Mucosa of gallbladder (tissue), 1 donor: ENCODE measurements at places on chromosomes 1 and 21.

DNA sequence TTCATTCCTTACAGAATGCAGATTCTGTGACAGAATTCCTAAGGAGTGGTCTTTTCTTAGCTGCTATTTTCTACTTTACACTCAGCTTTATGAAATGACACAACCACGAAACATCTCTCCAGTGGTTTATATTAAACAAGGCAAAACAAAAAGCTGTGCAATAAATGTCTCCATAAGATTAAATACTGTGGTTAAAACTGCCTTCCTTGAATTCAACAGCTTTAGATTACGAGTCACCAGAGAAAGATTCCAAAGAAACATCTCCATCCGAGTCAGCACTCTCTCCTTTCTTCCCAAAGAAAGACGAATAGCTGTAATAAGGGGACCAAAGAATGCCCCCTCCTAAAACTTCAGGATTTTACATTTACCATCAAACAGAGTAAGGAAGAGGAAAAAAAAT lies 4.6 kb upstream of the C1orf87 start:
- no peak for DNase-seq

- DNase-seq, result no peak
Measured at GRCh38 chr21:31273278-31273677, 70.8 kb downstream of the TIAM1 start.

- DNase-seq, result no peak
Measured at GRCh38 chr1:152630596-152630995, 7.7 kb upstream of the LCE3A start.

DNA sequence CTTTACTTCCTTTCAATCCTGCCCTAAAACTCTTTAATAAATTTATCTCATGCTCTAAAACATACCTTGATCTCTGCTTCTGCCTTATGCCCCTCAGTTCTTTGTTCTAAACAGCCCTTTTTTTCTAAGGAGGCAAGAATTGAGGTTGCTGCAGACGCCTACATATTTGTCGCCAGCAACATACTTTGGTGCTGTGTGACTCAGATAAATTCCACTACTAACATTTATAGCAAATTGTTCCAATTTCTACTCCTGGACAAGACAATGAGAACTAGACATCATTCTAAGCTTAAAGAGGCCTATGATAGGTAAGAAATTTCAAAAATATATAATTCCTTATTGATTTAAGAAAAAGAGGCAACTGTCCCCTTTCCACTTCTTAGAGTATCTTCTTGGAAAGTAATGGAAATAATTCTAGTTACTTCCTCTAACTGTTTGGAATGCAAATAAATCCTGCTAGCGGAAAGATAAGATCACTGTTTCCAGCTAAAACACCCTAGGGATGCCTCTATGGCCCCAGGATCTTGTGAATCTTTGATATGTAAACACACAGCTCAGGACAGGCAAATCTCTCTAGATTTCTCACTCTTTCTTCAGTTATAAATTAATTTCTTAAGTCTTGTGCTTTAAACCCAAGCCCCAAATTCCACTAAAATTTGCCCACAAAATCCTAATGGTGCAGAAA lies 869.1 kb downstream of the KCNT2 start:
- no peak for DNase-seq

- peak; percentile 67 for DNase-seq
Measured at GRCh38 chr21:45302082-45303061, 14.7 kb upstream of the POFUT2 start.

DNA sequence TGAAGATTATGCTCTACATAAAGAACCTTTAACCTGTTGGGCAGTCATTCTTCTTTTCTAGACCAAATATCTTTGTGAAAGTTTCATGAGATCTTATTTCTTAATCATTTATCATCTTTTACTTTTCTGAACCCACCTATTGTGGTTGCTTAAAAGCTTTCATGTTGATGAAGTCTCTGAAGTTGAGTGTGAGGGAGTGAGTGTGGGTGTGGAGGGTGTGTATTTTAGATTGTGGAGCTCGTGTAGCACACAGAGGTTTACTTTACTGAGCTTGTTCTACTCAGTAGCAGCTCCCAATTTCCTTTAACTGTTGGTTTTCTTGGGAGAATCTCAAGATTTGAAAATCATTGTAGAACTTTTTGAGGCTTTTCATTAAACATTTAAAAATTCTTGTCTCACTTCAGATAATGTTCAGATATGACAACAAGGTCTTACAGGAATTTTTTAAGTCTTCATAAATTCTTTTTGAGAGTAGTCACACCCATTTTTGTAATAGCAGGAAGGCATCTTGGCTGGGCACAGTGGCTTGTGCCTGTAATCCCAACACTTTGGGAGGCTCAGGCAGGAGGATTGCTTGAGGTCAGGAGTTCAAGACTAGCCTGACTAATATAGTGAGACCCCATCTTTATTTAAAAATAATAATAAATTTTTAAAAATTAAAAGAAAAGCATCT lies 17.0 kb downstream of the SRRM1 start:
- no peak for DNase-seq

DNA sequence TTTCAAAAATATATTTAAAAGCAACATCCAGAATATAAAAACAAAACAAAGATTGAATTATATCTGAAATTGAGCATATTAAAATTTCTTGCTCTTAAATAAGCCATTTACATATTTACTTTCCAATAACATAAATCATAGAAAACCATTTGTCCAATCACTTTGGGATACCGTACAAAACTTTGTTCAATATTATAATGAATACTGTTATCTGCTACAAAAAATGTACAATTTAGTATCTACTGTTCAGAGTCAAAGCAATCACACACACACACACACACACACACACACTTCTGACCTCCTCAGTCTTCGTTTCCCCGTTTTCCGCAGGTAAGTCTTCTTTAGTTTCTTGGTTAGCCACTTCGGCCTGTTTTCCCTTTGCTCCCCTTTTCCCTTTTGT lies 4.0 kb downstream of the HMGN1 start:
- no peak for DNase-seq

- peak; percentile 13 for DNase-seq
Measured at GRCh38 chr1:200366577-200367253, 43.1 kb downstream of the ZNF281 start.

DNA sequence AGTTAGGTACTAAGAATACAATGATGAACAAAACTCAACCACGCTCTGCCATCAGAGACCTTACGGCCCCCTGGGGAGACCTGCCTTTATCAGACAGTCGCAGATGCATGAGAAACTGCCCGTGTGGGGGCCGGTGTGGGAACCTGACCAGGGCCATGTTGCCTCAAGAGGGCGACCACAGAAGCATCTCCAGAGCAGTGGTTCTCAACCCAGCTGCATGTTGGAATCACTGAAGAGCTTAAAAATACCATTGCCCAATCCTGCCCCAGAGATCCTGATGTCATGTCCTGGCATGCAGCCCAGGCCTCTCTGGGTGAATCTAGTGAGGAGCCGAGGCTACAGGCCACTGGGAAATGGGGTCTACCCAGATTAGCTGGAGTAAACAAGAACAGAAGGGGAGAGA lies 108.7 kb downstream of the PRDM2 start:
- no peak for DNase-seq

DNA sequence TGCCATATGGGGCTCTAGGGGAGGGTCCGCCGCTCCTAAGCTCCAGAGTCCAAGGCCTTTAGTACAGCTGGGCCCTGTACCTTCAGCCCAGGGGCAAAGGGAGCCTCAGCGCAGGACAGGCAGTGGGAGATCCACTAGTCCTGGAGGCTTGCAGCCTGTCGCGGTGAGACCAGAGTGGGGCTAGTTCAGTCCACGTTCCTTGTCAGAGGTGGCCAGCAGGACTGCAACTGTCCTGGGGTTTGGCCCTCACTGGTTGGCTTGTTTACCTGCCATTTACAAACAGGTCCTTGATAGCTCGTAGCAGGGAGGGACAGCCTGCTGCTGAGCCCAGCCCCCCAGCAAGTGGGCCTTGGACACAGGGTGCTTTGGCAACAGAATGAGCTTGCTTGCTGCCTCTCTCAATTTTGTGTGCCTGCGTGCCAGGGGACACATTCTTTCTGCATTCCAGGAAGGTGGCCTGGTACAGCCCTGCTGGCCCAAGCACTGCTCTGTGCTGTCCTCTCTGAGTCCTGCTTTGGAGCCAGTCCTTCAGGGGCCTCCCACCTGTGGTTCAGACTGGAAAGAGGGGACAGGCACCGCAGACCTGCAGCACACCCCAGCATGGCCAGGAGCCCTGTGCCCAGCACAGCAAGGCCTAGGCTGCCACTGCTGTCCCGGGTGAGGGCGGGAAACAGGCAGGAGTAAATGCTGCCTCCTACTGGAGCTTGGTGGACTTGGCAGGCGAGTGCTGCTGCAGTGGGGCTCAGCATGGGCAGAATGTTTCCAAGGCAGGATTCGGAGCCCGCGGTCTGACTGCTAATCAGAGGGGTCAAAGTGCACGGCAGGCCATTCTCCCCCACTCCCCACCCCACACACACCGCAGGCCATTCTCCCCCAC lies 15.2 kb downstream of the H6PD start:
- peak; percentile 43 for DNase-seq

DNA sequence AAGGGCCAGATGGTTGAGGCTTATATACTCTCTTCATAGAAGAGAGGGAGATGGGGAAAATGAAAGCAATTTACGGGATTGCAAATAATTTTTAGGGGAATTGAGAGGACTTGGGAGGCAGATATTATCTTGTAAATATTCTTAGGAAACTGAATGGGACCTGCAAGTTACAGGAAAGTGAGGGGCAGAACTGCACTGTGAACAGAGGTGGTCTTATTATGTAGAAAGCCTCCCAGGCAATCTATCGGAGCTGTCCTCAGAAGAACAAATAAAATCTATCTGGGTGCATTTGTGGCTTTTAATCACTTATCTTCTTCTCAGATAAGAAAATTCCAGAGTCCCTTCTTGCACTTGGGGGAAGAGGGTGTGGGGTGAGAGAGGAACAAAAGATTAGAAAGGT lies 223.5 kb downstream of the RHOU start:
- DNase-seq, result no peak

DNA sequence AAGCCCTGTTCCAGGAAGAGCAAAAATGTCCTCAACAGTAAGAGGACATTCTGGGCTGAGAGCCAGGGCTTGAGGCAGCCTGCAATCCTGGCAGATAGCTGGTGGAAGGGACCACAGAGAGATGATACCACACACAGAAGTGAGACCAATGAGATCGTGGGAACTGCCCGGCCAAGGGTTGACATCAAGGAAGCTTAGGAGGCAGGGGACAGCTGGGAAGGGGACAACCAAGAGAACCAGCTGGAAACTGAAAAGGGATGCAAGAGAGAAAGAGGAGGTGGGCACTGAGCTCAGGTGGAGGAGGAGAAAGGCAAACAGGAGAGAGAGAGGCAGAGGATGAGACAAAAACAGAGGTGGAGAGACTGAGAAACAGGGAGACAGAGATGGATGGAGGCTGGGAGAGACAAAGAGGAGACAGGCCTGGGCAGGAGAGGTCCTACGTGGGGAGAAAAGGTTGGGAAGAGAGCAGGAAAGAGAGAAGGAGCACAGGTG lies 9.2 kb downstream of the PDZK1IP1 start:
- DNase-seq, result no peak

DNA sequence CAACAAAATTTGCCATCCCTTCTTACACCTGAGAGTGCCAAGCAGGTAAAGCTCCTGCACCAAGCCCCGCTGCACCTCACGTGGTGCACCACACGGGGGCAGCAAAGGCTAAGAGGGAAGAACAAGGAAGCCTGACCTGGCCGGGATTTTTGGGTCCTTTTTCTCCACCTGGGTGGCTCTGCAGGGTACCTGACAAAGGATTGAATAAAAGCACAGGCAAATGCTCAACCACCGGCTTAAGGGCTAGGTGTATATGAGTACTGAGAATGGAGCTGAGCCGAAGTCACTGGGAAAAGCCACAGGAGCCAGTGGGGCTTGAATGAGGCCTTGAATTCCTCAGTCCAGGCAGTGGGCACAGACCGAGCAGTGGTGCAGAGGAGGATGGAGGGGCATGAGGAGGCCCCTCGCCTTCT lies 36.4 kb downstream of the ZNF697 start:
- peak; percentile 67 for DNase-seq

DNA sequence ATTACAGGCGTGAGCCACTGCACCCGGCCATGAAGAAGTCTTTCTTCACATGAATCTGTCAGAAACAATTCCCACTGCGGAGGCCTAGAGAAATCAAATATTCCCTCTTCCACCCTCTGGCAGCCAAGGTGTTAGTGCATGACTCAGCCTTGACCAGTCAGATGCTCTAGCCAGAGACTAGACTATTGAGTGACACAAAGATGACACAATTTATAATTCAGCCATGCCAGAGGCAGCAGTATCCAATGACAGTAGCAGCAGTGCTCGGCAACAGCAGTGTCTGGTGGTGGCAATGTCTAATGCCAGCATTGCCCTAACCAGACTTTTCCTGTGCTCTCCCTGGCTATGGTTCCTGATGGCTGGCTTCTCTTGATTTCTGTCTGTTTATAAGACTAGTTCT lies 8.7 kb downstream of the CTXND2 start:
- DNase-seq, result no peak

- no peak for DNase-seq
Measured at GRCh38 chr1:59433440-59433813, 136.5 kb downstream of the FGGY start.

DNA sequence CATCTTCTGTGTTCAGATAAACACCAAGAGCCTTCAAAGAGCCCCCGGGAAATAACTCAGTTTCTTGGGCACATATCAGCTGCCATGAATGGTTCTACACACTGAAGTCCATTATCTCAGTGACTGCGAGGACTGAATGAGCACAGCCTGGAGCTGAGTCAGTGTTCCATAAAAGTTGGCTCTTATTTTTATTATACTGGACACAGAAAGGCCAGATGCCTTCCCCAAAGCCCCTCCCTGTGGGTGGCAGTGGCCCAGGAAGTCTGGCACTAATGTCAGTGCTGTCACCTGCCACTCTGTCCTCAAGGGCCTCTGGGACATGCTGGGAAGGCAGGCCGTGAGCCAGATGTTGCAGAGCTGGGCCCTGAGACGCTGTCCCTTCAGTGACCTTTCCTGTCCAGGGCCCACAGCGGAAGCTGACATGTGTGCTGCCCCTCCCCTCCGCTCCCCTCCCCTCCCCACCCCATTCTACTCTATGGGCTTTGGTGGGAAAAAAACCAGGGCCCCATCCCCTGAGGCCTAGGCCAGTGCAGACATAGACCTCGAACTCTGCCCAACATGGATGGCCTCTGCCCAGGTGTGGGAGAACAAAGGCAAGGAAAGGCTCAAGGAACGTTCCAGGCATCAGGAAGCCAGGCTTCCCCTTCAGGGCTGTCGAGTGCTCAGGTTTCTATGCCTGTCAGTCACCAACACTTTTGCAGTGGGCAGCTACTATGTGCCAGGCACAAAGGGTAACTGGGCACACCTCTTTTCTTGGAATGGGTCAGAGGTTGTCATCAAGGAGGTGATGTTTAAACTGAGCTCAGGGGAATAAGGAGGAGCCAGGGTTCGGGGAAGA lies 22.4 kb upstream of the NPPB start:
- DNase-seq, result no peak

DNA sequence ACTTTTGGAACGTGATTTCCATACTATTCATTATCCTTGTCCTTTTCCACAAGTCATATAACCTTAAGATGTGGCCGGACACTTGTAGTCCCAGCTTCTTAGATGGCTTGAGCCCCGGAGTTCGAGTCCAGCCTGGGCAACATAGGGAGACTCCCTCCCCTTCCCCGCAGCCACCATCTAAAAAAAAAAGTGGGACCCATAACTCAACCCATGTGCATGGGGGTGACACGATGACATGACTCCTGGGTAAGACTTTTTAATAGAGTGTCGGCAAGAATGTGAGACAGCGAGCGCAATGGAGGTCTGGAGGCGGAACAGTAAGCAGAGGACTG lies 25.7 kb downstream of the MIA3 start:
- no peak for DNase-seq
